ENCODE measurements at places on chromosomes 12 and 14.

DNA sequence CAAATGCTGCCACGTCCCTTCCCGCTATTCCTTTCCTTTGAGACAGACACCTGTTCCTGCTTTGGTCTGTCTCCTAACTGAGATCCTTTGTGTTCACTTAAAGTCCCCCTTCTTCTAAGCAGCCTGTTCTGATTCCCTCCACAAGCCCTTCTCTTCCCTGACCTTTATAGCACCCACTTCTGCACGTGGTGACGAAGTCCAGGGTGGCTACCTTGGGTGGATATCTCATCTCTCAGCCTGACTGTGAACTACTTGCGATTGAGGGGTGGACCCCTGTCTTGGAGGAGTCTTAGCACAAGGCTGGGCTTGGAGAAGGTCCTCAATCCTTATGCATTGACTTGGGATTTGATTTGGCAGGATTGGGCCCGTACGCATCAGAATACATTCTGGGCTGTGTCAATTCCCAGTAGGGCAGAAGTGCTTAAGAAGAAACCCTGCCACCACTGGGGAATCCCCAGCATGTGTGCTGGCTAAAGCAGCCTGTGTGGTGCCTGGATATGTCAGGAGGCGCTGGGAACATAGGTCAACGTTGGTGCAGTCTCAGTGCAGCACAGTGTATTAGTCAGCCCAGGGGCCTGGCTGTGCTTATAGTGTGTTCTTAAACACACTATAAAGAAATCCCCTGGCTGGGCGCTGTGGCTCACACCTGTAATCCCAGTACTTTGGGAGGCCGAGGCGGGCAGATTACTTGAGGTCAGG is 23.6 kb downstream of the KRT80 start:
- H3K4me1 ChIP-seq: peaks cover 3% of the 10 kb centered on the region
- DNase-seq: no peak
- H3K27ac ChIP-seq: no peak overlapping the region
- H3K4me3 ChIP-seq: no peak overlapping the region

DNA sequence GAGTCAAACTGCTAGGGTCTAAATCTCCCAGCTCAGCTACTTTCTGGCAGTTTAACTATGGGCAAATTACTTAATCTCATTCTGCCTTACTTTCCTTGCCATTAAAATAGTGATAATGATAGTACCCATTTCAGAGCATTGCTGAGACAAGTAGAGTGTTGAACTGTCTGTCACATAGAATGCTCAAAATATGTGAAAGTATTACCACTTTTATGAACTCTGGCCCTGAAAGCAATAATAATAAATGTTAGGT is 19.9 kb downstream of the SRGAP1 start:
- no peaks in the 10 kb centered on the region for H3K27me3 ChIP-seq
- no peaks in the 10 kb centered on the region for H3K4me1 ChIP-seq
- H3K36me3 ChIP-seq: no peaks in the 10 kb centered on the region
- no peak overlapping the region for H3K4me3 ChIP-seq

GRCh38 chr14:23571701-23572523 is 4.3 kb upstream of the AP1G2 start:
- no peak overlapping the region for H3K4me3 ChIP-seq
- H3K36me3 ChIP-seq: no peaks in the 10 kb centered on the region
- H3K27ac ChIP-seq: no peak overlapping the region

- DNase-seq: no peak
- H3K27me3 ChIP-seq: no peaks in the 10 kb centered on the region
- no peak overlapping the region for H3K27ac ChIP-seq
- no peaks in the 10 kb centered on the region for H3K36me3 ChIP-seq
- H3K4me1 ChIP-seq: no peaks in the 10 kb centered on the region
These were observed 615.5 kb downstream of the SOX5 start for GRCh38 chr12:23333938-23334337.

- no peaks in the 10 kb centered on the region for H3K36me3 ChIP-seq
- H3K4me1 ChIP-seq: no peaks in the 10 kb centered on the region
- no peaks in the 10 kb centered on the region for H3K27me3 ChIP-seq
- no peak overlapping the region for H3K4me3 ChIP-seq
- H3K27ac ChIP-seq: no peak overlapping the region
- no peak for DNase-seq
These were observed 136.7 kb upstream of the EGLN3 start for GRCh38 chr14:34087571-34087970.

DNA sequence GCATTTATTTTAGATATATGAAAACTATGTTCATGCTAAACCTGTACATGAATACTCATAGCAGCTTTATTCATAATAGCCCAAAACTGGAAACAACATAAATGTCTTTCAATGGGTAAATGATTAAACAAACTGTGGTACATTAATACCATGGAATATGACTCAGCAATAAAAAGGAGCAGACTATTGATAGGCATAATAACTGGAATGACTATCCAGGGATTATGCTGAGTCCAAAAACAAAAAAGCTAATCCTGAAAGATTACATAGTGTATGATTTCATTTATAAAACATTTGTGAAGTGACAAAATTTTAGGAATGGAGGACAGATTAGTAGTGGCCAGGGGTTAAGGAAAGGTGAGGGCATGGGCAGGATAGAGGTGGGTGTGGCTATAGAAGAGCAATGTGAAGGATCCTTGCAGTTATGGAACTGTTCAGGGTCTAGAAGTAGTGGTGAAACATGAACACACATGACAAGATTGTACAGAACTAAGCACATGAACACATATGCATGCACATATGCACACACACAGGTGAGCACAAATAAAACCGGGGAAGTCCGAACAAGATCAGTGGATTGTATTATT is 61.1 kb upstream of the CDKN3 start:
- H3K27me3 ChIP-seq: peaks cover 2% of the 10 kb centered on the region
- H3K27ac ChIP-seq: no peak overlapping the region
- no peaks in the 10 kb centered on the region for H3K36me3 ChIP-seq

- DNase-seq: no peak
- H3K36me3 ChIP-seq: no peaks in the 10 kb centered on the region
- no peak overlapping the region for H3K27ac ChIP-seq
These were observed 6.0 kb downstream of the RAD9B start for GRCh38 chr12:110508071-110508586.

DNA sequence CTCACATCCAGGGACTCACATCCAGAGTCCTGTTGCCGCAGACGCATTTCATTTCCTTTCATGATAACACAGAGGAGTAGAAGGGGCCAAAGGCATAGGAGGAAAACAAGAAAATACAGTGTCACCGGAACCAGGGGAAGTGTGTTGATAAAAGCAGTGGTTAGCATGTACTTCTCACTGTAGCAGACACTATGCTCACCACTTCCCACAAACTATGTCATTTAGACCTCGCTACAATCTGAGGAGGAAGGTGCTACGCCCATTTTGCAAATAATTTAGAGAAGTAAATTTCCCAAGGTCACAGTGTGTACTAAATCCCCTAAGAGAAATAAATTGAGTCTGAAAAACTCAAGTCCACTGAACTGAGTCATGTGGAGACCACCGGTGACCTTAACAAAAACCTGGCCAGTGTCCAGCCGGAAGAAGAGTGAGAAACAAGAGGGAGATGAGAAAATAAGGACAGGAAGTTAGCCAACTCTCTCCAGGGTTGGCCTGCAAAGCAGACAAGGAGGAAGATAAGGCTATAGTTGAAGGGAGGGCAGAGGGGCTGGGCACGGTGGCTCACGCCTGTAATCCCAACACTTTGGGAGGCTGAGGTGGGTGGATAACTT is 25.8 kb upstream of the TMCC3 start:
- no peak for DNase-seq
- no peaks in the 10 kb centered on the region for H3K27me3 ChIP-seq
- H3K27ac ChIP-seq: peak overlapping the region; percentile 81
- no peaks in the 10 kb centered on the region for H3K36me3 ChIP-seq
- peaks cover 41% of the 10 kb centered on the region for H3K4me1 ChIP-seq

DNA sequence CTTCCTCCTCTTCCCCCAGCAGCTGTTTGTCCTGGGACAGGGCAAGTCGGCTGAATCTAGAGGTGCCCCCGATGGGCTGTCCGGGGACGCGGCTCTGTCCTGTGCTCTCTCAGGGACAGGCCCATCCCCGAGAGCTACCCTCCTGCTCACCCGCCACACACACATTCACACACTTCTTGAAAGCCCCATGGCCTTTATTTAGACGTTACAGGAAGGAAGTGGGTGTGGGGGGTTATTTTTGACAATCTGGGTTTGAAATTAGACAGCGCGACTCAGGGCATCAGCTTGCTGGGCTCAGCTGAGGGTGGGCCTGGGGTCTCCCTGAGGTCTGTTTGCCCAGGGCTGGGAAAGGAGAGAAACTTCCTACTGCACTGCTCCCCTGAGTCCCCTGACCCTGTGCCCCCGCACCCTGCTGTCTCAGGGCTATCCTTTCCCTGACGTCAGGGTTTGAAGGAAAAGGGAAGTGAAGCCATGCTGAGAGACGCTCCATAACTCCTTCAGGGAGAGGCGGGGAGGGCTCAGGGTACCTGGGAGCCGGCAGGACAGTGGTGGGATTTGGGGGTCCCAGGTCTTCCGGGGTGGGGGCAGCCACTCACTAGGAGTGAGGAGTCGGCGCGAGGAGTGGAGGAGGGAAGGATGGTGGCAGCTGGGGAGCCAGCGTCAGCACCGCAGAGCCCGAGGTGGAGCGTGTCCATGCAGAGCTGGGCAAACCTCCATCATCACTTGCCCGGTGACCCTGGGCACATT is 8.1 kb downstream of the PTPN6 start:
- H3K4me3 ChIP-seq: peak overlapping the region; percentile 58
- H3K4me1 ChIP-seq: peaks cover 98% of the 10 kb centered on the region
- peaks cover 62% of the 10 kb centered on the region for H3K36me3 ChIP-seq
- peak; percentile 73 for DNase-seq
- H3K27ac ChIP-seq: peak overlapping the region; percentile 97

DNA sequence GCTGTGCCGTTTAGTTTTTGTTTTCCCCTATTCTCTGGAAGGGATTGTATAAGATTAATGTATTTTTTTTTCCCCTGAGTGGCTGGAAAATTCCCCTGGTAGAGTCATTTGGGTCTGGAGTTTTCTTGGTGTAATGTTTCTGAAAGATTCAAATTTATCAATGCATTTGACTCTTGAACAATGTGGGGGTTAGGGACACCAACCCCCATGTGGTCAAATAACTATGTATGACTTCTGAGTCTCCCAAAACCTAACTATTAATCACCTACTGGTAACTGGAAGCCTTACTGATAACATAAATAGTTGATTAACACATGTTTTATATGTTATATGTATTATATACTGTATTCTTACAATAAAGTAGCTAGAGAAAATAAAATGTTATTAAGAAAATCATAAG is 220.1 kb upstream of the PDE3A start:
- H3K4me1 ChIP-seq: no peaks in the 10 kb centered on the region
- no peak overlapping the region for H3K27ac ChIP-seq
- no peaks in the 10 kb centered on the region for H3K27me3 ChIP-seq
- no peak overlapping the region for H3K4me3 ChIP-seq

Measured in T-cell (primary cell).